ENCODE measurements at places on chromosomes 6 and 20.

DNA sequence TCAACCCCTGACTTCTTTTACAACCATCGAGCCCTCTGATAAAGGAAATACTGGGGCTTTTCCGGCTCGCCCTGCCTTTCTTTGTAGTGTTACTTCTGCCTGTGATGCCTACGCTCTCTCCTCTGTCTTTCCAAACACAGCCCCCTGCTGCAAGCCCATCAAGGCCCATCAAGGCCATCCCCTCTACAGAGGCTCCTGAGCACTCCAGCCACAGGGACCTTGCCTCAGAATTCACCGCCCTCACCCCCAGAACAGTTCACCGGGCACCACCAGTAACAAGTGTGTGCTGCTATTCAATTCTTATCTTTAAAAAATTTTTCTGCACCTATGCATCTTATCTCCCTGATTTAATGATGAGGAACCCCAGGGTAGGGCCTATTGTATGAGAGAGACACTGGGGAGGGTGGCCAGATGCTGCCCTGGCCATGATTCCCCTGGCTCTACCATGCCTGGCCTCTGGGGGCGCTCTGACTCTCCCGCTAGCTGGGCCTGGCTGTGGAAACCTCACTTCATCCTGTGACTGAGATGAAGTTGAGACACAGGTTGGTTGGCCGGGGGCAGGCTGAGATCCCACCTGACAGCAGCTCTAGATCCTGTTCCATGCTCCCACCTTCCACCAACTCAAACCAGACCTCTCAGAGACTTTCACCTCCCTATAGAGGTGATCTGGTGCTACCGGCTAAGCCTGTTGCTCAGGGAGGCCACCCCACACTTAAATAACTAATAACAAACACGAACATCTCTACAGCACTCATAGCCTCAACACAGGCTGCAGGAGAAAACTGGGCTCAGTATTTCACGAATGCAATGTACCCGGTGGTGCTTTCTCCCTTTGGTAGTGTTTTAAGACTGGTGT lies 19.2 kb upstream of the GLP1R start:
- DNase-seq = no peak

DNA sequence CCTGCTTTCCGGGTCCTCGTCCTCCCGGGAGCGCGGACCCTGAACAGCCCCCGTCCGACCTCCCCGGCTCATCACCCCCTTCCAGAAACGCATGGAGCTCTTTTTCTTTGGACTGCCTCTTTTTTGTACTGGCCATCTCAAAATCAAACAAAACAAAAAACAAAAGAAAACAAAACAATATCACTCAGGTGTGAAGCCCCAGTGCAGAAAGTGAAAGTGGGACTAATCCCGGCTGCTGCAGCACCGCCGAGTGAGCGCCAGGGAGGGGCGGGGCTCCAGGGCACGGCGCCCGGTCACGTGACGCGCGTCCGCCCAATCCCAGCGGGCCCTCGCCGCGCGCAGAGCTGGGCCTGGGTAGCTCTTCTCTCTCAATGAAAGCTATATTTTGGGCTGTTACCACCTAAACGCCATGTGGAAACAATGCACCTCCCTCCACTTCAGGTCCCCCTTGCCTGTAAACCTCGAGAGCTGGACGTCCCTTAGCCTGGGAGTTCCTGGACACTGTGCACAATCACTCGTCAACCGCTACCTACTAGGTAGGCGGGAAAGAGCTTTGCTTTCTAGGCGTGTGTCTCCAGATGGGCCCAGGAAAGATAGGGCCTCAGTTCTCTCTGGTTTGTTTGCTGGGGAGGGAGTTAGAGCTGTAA lies 93.7 kb upstream of the PRDM1 start:
- DNase-seq = no peak

DNA sequence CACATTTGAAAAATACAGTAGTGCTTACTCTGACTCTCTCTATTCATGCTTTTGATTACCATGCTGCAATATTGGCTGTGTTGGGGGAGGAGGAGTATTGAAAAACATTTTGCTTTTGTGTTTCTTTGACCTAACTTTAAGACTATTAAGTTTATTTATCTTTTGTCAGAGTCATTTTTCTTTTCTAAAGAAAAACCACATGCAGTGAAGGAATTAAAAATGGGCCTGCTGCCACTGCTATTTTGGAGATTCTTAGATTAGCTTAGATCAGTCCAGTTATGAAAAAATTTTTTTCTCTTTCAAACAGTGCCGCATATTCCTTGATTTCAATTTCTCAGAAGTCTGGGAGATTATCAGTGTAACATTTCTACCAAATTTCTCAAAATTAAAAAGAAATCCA lies 36.1 kb downstream of the BCKDHB start:
- DNase-seq = no peak

- no peak for DNase-seq
Observed at GRCh38 chr20:51811514-51812128, 9.3 kb upstream of the SALL4 start.

DNA sequence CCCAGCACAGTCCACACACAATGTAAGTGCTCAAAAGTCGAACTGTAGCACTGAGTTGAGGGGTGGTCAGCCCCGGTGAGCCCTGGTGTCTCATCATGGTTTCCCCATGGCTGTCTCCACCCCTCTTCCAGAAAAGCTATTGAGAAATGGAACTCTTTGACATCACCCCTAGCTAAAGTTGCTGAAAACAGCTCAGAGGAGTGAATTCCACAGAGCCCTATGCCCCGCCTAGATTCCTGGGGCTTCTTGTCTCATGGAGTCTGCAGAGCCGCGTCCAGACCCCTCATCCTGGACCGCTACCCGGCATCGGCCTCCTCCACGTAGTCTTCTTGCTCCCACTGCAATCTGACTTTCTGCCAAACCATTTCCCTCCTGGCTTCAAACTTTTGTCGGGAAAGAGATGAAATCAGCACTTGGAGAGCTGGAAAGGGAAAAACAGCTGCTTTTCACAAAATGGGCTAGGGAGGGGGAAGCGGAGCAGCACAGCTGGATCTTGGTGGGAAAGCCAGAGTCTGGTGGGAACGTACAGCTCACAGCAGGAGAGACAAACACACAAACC lies 132.2 kb downstream of the SNX5 start:
- no peak for DNase-seq

DNA sequence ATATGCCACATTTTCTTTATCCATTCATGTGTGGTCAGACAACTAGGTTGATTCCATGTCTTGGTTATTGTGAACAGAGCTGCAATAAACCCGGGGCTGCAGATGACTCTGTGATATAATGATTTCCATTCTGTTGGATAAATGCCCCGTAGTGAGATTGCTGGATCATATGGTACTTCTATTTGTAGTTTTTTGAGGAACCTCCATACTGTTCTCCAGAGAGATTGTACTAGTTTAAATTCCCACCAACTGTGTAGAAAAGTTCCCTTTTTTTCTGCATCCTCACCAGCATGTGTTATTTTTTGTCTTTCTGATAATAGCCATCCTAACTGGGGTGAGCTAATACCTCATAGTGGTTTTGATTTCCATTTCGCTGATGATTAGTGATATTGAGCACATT lies 62.2 kb upstream of the MAP3K4 start:
- DNase-seq = no peak

DNA sequence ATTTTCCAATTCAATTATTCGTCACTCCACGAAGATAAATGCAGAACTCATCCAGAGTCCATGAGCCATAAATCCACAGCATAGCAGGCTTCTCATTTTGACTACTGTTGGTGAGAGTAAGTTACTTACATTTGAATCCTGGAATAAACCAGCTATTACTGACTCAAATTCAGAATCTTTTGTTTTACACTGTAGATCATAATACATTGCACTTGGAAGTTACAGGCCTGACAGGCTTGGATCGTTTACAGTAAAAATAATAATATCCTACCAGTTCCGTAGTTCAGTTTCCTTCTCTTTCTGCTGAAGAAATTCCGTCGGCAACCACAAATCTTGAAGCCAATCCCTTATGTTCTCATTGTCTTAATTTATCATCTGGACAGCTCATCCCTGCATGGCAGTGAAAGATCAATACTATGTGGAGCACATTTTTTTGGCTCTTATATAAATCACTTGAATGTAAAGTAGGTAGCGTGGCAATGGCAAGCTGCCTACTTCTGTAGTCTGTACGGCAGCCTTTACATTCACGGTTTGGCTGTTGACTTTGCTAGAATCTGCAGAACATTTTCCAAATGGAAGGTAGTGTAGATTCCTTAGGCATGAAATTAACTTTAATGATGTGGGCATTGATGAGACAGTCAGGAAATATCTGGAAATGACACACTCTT lies 142.9 kb downstream of the WDR27 start:
- DNase-seq = no peak

- DNase-seq = no peak
Observed at GRCh38 chr6:111685526-111685925, 79.8 kb upstream of the TRAF3IP2 start.

GRCh38 chr6:156870924-156871539 lies 93.9 kb downstream of the ARID1B start:
- DNase-seq = no peak

All from KG1 (cell line).